Right atrium auricular region (tissue), 2 donors: ENCODE measurements at places on chromosomes 4 and X.

DNA sequence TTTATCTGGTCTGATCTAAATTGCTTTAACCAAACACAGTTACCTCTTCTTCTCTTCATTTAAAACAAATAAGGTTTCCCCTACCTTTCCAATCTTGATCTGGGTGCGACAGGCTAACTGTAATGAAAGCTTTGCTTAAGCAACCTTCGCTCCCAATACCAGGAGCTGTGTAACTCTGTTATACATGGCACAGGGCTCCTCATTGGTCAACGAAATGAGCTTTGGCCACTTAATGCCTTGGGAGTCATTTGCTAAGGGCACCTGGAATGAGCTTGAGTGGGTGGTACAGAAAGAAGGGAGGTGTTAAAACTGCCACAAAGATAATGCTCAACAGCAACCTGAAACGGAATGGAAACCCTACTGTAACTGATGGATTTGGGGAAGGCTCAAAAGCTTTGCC is 140.5 kb downstream of the CHRNA9 start:
- no peak for DNase-seq

DNA sequence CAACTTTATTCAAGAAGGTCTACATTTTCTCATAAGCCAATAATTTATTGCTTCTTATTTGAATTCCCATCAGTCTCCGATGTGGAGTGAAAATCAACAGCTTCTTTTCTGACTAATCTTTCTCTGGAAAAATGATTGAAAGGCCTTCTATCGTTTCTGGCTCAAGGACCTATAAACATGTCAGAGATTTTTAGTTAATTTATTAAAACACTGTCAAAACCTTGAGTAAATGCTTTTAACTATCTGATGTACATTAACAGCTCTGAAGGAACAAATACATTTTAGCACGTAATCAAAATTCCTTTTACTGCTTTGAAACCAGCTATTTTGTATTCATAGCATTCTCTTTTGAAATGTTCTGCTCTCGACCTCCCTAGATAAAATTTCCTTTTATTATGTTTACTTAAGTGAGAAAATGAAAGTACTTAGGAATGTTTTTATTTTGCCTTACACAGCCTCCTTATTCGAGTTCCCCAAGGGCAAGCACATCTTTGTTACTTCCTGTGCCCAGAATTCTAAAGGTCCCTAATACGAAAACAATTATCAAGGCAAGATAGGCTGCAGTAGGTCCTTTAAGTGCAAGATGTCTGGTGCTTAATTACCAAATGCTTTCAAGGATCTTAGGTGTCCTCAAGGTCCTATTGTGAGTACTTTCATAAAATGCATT is 3.1 kb upstream of the ZFX start:
- DNase-seq, result no peak

DNA sequence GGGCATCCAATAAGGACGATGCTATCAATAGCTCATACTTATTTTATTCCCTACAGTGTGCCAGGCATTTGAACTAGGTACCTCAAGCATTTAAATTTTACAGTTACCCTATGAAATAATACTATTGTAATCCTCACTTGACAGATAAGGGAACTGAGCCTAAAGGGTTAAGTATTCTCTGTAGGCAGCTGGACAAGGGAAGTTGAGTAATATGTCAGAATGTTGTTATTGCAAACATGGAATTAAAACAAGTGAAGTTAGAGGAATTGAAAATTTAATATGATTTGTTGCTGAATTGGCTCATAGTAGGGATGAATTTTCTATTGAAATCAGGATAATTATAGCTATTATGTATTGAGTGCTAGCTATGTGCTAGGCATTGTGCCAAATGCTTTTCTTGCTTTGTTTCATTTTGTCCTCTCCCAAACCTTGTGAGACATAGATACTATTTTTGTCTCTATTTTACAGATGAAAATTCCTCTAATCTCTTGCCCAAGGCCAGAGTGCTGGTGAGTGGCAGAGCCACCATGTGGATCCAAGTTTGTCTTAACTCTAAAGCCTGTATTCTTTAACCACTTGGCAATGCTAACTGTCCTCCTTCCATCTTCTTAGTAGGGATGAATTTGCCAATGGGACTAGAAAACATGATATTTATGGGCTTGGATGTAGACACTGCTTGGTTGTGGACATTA is 58.1 kb downstream of the TMEM164 start:
- DNase-seq, result no peak

GRCh38 chr4:48698029-48698971 is 81.8 kb downstream of the FRYL start:
- peak; percentile 73 for DNase-seq

GRCh38 chr4:103123114-103123513 is 23.5 kb upstream of the BDH2 start:
- no peak for DNase-seq

- no peak for DNase-seq
Observed at GRCh38 chr4:166482758-166483157, 609.7 kb downstream of the TLL1 start.

DNA sequence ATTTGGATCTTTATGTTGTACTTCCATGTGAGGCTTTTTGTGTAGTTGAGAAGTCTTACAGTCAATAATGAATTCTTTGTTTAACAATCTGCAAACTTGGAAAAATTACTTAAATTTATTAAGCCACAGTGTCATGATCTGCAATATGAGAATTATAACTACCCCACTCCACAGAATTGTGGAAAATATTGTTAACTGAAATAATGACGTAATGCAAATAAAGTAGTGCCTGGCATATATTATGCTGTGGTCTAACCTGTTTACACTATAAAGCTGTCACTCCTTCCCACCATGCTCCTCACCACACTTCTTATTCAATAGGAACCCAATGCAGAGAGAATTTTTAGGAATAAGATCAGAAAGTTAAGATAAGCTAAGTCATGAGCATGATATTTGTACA is 632.1 kb upstream of the GALNTL6 start:
- no peak for DNase-seq

DNA sequence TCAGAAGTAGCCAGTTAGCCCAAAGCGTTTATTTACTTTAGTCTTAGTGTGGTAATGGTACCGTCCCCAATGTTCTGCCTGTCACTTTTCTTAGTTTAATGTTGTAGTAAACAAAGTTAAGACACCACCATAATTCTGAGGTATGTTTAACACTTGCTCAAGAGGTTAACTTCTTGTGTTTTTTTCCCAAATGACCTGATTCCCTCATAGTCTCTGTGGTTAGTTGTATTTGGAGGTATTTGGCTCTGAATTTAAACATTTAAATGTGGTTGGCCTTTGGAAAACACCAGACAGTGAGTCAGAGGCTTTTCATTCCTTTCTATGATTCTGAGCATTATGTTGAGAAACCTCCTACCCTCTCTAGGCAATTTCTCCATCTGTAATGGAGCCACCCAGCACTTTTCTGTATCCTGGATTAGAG is 47.9 kb downstream of the CXCL1 start:
- DNase-seq, result no peak

GRCh38 chr4:171621646-171622045 is 191.6 kb upstream of the GALNTL6 start:
- DNase-seq, result no peak

GRCh38 chr4:166930464-166930863 is 303.8 kb downstream of the SPOCK3 start:
- no peak for DNase-seq

GRCh38 chr4:10893395-10893794 is 208.8 kb upstream of the CLNK start:
- no peak for DNase-seq
